ENCODE measurements at places on chromosomes 16 and 17.

DNA sequence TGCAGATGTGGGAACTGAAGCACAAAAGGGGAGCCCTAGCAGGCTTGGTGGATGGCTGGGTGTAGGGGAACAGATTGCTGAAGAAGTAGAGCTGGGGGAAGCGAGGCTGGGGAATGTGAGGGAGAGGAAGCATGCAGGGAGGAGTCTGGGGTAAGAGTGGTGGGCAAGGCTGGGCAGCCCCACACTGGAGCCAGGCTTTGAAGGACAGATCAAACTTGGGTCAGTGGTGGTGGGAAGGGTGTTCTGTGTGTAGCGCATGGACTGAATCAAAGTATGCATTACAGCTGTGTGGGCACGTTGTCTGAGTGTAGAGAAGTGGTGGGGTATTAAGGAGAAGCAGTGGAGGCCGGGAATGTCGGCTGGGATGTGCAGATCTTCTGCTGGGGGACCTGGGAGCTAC lies 116.0 kb downstream of the CYLD start:
- no peak for DNase-seq

DNA sequence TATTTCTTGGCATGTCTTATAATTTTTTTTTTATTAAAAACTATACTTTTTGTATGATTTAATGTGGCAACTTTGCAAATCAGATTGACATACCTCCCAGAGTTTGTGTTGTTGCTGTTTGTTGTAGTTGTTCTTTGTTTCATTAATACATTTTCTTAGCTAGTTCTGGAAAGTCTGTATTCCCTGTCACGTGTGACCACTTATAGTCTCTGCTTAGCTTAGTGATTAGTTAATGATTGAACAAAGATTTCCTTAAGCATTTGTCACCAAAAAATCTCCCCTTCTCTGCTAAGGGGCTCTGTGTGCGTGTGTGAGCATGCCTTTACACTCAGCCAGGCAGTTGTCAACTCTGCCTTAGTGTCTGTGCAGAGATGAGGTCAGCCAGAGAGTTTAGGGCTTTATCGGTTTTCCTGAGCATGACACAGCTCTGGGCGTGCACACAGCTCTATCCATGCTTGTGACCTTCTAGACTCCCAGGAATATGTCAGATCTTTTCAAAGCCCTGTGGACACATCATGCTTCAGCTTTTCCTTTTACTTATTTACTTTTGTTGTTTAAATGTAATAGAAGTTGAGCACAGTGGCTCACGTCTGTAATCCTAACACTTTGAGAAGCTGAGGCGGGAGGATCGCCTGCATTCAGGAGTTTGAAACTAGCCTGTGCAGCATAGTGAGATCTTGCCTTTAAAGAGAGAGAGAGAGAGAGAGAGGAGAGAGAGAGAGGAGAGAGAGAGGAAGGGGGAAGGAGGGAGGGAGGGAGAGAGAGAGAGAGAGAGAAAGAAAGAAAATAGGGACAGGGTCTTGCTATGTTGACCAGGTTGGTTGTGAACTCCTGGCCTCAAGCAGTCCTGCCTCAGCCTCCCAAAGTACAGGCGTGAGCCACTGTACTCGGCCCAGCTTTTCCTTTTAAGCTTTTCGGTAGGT lies 21.9 kb downstream of the DNAI2 start:
- no peak for DNase-seq

DNA sequence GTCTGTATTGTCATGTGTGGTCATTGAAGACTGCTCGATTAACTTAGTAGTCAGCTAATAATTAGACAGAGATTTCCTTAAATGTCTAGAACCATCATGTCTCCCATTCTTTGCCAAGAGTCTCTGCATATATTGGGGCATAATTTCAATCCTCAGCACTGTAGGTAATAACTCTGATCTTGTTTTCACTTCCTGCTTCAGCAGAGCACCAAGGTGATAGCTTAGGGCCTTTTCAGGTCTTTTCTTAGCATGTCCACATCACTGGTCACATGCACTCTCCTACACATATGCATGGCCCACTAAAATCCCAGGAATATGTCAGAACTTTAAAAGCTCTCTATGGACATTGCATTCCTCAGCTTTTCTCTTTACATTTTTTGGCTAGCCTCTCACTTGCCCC lies 110.3 kb upstream of the NACA2 start:
- no peak for DNase-seq

- DNase-seq: peak; percentile 15
Measured at GRCh38 chr16:53503991-53504663, 1.1 kb upstream of the AKTIP start.

DNA sequence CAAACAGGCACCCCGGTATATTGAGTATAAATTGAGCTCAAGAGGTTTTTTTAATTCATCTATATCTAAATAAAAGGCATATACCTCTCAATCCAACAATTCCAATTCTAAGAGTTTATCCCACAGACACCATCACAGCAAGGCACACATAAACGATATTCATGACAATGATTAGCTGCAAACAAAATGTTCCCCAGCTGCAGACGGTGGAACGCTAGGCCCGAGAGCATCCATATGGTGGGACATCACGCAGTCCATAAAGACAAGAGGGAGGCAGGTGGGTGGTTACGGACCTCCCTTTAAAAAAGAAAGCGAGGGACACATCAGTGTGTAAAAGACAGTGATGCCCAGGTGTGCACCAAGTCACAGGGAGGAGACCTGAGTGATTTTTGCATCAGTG lies 28.1 kb downstream of the MEAK7 start:
- DNase-seq: no peak
